ENCODE measurements at places on chromosomes 1 and 21.
A peak's percentile ranks its signal among the peaks of the same experiment; 100 is the strongest.

GRCh38 chr1:94001397-94002045, 92.3 kb upstream of the GCLM start:
- DNase-seq, result no peak

GRCh38 chr1:92874987-92875386, 43.1 kb downstream of the RPL5 start:
- DNase-seq, result no peak

DNA sequence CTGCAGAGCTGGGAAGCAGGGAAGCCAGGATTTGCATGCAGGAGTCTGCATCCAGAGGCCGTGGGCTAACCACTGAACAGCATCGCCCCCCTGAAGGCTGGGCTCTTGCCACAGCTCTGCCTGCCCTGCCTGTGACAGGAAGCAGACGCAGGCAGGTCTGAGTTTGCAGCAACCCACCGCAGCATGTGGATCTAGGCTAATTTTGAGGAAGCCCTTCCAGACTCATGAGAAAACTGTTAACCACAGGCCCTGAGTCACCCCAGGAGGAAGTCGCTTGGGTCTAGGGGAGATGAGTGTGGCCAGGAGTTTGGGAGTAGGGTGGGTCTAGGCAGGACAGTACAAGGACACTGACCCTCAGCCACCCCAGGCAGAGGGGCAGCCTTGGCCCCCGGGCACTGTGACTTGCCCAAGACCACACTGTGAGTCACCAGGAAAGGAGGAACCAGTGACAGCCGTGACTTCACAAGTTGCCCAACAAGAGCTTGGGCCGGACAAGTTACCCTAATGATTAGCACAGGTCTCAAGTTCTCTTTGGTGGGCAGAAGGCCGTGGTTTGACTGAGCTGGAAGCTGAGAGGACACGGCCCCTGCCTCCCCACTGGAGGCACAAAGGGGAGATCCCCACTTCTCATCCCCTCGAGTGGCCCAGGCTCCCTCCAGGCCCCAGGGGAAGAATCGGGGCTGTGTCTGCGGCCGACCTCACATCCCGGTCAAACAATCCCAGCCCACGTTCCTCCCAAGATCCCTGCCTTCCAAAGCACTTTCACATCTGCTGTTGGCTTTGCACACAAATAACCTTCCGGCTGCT, 826 bp downstream of the LAPTM5 start:
- peak; percentile 51 for DNase-seq

- no peak for DNase-seq
Measured at GRCh38 chr1:39509360-39510009, 18.0 kb downstream of the BMP8A start.

- no peak for DNase-seq
Measured at GRCh38 chr1:233485385-233485784, 128.5 kb upstream of the KCNK1 start.

- no peak for DNase-seq
Measured at GRCh38 chr1:233613252-233614172, at the start of gene KCNK1. KCNK1 (plus strand) TSS chr1:233614106; CDS start chr1:233614172, 66 bp downstream.

DNA sequence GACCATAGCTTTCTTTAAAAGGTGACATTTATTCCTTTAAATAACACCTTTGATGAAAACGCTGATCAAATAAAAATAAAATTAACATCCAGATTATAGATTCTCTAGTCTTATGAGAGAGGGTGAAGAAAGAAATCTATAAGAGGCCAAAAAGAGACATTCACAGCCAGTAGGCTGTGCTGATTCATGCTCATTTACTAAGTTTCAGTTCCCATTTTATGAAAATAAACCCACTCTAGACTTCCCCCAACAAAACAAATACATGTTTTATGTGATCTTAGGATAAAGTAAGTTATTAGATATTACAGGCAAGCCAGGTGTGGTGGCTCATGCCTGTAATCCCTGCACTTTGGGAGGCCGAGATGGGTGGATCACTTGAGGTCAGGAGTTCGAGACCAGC, 21.1 kb downstream of the ESRRG start:
- no peak for DNase-seq

DNA sequence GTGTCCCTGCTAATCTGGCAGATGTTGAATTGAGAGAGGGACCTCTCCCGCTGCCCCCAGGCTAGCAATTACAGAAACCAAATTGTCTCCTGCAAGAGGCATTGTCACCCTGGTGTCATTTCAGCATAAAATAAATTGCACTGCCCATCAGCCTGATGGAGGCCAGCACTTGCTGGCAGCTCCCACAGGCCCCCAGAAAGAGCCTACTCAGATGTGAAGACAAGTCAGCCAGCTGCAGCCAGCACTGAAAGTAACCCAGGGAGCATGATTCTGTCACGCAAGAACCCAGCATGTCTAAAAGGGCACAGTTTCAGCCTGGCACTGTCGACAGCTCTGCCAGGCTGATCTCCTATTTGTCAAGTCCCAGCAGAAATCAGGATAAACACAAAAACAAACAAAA, 110.3 kb upstream of the CTTNBP2NL start:
- no peak for DNase-seq

DNA sequence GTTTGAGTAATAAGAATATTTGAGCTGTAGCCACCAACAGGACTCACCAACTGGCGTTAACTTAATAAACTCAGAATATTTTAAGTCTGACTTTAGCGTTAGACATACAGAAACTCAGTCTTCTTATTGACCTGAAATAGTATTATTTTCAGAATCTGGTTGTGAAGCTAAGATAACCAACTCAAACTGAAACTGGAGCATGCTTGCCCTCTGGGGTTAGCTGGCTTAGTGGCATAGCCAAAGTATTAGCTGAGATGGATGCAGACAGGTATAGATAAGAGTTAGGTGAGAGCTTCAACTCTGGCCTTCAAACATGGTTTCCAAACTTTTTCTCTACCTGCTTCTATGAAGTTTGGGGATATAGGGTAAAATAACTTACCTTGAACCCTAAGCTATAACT, 40.5 kb downstream of the AMY1C start:
- no peak for DNase-seq

DNA sequence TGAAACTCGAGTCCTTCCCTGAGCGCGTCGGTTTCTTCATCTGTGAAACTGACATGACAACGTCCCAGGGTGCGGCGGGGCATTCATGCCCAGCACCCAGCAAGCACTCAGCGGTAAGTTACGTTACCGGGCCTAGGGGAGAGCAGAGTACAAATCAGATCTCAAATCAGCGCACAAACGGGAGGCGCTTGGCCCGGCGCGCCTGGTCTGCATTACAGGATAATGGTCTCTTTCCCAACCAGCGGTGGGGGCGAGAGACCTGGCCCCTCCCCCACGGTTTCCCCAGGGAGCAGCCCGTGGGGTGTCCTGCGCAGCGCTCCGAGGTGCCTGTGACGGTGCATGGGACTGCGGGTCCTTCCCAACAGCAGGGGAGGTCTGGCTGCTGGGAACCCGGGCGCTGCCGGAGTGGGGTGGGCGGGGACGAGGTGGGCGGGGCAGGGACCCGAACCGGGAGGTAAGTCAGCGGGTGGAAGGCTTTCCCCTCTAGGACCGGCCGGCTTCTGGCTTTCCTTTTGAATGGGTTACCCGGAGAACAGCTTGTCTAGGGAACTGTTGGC, 1.0 kb downstream of the TMEM51 start:
- no peak for DNase-seq

- no peak for DNase-seq
Measured at GRCh38 chr1:10973956-10974881, 38.2 kb upstream of the TARDBP start.

DNA sequence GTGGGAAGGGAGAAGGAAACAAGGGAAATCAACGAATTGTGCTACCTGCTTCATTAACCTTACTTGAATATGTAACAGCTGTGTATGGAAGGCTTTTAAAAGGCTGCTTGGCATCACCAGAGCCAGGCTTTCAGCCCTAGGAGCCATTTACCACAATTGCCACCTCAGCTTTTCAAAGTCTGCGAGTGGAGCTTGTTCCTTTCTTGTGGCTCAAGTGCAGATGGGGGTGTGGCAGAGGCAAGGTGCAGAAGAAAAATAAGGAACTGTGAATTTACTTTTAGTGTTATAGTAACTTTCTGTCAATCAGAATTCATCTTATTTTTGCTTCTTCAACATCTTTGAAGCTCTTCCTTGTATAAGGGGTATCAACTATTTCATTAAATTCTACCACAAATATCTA, 17.6 kb downstream of the CLCA2 start:
- no peak for DNase-seq

GRCh38 chr1:182806015-182806678, 16.6 kb downstream of the NPL start:
- no peak for DNase-seq

- DNase-seq, result no peak
Measured at GRCh38 chr1:62304975-62305374, 14.3 kb downstream of the KANK4 start.

DNA sequence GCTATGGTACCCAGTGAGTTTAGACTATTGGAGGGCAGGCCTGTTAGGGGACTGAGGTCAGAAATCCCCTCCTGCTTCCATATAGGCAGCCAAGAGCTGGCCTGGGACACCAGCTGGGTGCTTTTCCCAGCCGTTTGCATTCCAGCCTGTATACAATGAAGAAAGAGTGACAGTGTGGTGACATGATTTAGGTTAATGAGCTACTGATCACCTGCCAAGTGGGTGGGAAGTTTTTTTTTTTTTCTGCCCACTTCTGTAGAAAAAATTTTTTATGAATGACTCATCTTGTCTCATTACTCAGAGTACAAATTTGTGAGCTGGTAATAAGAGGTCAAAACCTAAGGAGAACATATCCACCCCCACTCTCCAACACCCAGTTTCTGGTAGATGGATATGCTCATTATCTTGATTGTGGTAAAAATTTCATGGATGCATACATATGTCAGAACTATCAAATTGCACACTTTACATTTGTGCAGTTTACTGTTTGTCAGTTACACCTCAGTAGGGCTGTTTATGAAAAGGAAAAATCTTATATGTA, 16.4 kb upstream of the CGN start:
- DNase-seq, result no peak

- DNase-seq, result no peak
Measured at GRCh38 chr1:218700666-218701065, 355.5 kb downstream of the TGFB2 start.

- no peak for DNase-seq
Measured at GRCh38 chr1:236073307-236073897, 8.5 kb upstream of the NID1 start.
